Stimulated activated CD4-positive, alpha-beta T cell treated with anti-CD3 and anti-CD28 coated beads, Interleukin-1b, Interleukin-23, amount 100 ng/mL, for 1 hour (primary cell): ENCODE measurements at places on chromosomes 16 and 17.

- no peak for DNase-seq
These were observed 78.3 kb downstream of the RMI2 start for GRCh38 chr16:11423315-11424117.

DNA sequence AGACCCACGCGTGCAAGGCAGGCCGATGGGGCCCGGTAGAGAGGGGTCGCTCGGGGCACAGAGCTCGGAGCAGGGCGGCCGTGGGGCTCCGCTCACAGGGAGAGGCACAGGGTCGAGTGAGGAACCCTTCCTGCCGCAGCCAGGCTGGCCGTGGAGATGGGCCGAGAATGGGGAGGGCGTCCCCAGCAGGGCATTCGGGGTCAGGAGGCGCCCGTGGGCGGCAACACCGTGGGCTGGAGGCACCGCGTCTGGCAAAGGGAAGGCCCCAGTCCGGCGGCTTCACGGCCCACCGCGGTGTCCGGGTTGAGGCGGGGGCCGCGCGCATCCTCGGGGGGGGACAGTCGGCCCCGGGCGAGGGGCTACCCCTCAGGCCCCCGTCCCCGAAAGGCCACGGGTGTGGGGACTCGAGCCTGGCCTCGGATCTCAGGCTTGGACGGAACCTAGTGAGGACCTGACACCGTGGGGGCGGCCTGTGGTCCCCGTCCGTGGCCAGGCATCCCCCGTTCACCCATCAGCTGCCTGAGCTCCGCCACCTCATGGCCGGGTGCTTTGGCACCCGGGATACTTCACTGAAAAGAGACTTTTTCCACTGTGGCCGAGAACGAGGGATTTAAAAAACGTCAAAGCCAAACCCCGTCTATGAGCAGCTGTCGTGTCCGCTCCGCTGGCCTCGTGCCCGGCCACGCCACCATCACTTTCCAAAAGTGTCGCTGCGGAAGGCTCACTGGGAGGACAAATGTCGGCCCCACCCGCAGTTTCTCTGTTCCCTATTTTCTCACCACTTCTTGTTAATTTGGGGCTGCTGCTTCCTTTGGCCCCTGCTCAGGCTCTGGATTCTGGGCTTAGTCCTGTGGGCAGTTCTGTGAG lies 73.6 kb downstream of the METRNL start:
- no peak for DNase-seq

DNA sequence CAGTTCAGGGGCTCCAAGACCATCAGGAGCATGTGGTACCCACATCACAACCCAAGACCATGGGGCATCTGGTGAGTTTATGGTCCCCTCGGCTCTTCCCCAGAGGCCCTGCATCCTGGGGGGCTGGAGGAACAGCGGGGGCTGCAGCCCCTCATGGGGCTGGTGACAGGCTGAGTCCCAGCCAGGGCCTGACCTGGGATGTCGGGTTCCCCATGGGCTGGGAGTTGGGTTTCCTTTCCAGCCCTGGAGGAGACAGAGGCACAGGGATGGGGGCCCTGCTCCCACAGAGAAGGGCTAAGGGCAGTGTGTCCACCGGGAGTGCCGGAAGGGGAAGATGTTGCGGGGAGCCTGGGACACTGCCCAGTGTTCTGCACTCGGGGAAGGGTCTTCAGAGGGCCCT lies 82.4 kb downstream of the GOSR1 start:
- no peak for DNase-seq

- DNase-seq: no peak
These were observed 275.8 kb upstream of the MAF start for GRCh38 chr16:79876332-79876730.

GRCh38 chr17:10091046-10091445 lies 107.4 kb downstream of the GAS7 start:
- no peak for DNase-seq

GRCh38 chr16:19375561-19376158 lies 42.0 kb upstream of the TMC5 start:
- peak; percentile 4 for DNase-seq

GRCh38 chr17:44216173-44216572 lies 3.3 kb downstream of the UBTF start:
- DNase-seq: no peak

DNA sequence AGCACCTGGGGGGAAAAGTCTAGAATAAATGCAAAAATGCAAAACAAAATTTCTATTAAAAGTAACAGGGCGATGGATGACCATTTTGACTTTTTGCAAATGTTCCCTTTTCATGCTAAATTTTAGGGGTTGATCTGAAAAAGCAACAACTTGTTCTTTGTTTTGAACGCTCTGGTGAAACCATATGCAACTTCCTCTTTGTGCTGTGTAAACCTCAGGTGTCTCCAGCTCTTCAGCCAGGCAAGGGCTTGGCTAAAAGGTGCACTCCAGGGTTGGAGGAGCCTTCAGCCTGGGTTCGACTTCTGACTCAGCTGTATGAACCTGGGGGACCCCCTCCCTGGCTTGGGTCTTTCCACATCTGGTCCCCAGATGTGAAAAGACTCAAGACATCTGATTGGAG lies 9.5 kb downstream of the IRF8 start:
- DNase-seq: no peak

- DNase-seq: no peak
These were observed 5.4 kb downstream of the MARCHF10 start for GRCh38 chr17:62802561-62803205.

GRCh38 chr16:72500545-72500944 lies 328.6 kb upstream of the PMFBP1 start:
- no peak for DNase-seq

DNA sequence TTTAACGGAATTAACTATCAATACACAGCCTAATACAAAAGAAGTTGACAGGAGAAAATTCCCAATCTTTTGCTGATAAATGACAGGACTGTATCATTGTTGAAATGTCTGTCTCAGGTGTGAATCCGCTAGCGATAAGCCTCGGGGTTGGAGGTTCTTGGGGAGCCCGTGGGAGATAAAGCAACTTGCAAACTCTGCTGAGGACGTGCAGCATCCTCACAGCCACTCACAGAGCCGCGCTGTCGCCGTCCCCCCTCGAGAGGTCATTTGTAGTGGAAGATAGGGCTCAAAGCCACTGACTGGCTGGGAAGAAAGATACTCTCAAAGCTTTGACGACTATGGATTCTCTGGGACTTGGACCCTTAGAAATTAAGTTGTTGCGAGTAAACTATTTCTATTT lies 17.0 kb downstream of the MAP1LC3B start:
- DNase-seq: no peak

- DNase-seq: no peak
These were observed 122.2 kb downstream of the SMG6 start for GRCh38 chr17:2181206-2181896.

DNA sequence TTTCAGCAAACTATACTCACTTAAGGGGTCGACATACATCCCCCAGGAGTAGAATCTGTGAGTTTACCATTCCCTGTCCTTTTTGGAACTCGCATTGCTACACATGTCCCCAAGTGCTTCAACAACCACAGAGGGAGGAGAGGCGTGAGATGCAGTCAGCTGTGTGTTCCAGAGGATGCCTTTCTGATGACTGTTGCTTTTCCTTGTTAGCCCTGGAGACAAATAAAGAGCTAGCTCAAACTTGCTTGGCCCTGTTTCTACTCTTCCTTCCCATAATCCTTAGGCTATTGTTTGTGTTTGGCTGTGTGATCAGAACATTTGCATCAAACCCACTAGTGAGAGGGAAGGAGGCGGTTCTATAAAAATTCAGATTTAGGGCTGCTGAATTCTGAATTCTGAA lies 264.0 kb downstream of the ENGASE start:
- no peak for DNase-seq

DNA sequence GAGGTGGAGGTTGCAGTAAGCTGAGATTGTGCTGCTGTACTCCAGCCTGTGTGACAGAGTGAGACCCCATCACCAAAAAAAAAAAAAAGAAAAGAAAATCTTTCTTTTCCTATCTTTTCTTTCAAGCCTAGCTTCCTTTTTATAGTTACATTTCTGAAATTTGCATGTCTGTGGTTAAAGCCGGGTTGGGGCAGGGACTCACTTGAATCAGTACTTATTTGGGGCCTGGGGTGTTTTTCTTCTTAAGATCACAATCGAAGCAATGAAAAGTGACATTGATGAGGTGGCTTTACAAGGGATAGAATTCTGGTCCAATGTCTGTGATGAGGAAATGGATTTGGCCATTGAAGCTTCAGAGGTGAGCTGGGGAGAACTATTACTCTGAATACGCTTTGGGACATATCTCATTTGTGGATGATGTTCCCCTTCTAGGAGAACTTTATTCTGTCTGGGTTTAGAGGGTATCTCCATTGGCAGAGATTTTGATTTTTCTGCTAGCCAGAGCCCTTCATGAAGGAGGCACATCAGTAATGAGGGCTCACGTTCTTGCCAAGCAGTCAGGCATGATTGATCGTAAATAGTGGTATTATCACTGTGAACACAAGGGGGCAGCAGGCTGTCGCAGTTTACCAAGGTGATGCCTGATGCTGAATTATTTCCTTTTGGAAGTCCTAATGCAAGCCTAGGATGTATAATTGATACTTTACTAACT lies 14.3 kb downstream of the KPNB1 start:
- peak; percentile 24 for DNase-seq

GRCh38 chr16:49859125-49859811 lies 3.4 kb upstream of the ZNF423 start:
- no peak for DNase-seq

DNA sequence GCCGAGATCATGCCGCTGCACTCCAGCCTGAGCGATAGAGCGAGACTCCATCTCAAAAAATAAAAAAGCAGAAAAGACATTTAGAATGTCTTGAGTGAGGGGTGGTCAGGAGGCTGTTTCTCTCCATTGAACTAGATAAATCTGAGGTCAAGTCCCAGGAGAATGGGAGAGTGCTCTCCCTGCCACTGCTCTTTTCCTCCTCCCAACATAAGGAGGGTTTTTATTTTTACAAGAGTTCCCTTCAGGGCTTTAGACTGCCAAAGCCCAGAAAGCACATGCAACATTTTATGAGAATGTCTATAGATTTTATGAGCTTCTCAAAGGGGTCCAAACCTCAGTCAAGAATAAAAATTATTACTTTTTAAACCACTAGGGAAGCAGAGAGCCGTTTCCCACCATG lies 1.6 kb downstream of the RND2 start:
- no peak for DNase-seq

GRCh38 chr17:45013021-45013997 lies 38.1 kb downstream of the DCAKD start:
- no peak for DNase-seq

DNA sequence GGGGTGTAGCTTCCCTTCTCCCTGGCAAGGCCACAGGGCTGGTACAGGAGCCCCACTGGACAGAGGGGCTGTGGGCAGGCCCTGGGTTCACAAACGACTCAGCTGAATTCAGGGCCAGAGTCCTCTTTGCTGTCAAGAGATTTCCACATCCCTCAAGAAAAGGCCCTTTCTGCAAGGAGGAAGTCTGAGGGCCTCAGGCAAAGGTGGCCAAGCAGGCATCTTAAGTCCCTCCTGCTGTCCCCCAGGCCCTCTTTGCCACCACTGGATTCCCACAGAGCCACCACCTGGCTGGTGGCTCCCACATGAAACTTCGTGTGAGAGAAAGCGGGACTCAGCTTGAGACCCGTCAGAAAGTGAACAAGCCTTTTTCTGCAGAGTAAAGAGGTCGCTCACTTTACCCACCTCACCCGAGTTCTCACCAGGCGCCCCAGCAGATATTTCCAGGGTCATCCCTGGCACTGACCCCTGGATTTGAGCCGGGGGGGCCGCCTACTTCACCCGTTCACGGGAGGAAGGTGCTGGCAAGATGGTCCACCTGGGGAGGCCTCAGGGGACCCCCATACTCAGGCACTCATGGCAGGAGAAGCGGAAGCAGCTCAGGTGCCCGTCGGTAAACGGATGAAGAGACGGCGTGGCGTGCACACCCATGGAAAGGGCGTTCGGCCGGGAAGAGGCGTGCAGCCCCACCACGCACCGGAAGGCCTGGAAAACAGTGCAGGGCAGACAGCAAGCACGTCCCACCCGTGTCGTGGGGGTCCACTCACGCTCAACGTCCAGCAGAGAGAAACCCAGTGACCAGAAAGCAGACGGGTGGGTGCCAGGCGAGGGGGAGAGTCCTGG lies 3.6 kb downstream of the RNF166 start:
- DNase-seq: no peak

DNA sequence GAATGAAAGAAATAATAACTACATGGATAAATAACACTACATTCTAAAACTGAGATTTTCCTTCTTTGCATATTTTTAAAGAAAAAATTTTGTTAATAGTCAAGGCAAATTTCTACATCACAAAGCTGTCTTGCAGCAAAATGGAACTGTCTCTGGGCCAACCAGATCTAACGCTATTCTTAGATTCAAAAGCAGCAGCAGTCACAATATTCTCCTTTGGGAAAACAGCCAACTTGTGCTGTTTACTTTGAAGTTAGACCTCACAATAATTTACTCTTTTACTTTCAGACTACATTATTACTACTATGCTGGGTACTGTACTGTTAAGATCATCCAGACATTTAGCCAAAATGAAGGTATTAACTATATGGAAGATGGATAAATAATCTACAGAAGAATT lies 189.1 kb downstream of the CEP112 start:
- no peak for DNase-seq

DNA sequence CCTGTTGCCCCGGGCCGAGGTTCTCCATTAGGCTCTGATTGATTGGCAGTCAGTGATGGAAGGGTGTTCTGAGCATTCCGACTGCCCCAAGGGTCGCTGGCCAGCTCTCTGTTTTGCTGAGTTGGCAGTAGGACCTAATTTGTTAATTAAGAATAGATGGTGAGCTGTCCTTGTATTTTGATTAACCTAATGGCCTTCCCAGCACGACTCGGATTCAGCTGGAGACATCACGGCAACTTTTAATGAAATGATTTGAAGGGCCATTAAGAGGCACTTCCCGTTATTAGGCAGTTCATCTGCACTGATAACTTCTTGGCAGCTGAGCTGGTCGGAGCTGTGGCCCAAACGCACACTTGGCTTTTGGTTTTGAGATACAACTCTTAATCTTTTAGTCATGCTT lies 74.2 kb downstream of the HAPSTR1 start:
- DNase-seq: no peak

DNA sequence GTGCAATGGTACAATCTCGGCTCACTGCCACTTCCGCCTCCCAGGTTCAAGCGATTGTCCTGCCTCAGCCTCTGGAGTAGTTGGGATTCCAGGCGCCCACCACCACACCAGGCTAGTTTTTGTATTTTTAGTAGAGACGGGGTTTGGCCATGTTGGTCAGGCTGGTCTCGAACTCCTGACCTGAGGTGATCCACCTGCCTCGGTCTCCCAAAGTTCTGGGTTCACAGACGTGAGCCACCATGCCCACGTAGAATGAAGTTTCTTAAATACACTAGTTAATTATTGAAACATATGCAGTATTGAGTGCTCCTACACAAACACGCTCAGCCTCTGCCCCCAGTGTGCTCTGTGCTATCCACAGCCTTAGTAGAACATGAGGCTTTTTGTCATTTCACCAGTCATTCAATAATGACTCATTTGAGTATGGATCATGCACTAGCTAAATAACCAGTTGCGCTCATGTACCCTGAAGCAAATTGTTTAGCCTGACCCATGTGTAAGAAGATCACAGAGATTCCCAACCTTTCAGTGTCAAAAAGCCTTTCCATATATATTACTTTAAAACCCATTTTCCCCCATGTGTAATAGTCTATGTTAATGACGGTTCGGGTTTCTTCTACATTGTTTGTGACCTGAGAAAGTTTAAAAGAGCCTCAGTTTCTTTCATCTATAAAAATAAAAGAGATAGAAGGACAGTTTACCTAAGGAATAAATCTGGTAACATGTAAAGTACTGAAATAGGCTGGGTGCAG lies 49.7 kb downstream of the TUBD1 start:
- DNase-seq: no peak

GRCh38 chr17:76034428-76035350 lies 7.6 kb upstream of the EVPL start:
- DNase-seq: no peak
